ENCODE measurements at places on chromosomes 1 and 21. TPM values are rescaled to one million over a fixed set of nuclear protein-coding genes. Genes with fewer than 3 reads are reported as not detected.

DNA sequence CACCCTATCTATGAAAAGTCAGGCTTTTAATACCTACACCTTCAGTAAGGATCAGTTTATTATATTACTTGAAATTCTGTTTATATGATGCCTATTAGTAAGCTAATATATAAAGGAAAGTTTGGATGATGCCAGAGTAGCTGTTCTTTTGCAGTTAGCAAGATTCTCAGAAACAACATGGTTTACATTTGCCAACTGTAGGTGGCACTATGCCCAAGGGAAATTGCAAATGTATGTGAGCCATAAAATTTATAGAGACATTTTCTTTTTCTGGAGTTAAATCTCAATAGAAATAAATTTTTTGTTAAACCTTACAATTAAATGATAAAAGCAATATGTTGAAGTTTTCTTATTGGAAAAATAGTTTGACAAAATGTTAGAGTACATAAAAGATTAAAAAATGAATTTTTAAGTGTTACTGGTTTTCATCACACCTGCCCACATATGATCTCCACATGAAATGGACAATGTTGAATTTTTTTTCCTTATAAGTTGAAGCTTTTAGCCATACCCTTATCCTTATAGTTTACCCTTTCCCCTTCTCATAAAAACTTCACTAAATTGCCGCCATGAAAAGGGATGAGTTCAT lies 32.1 kb upstream of the EPHX4 start:
- DNase-seq = peak; percentile 48

- DNase-seq = no peak
Measured at GRCh38 chr1:2591581-2592261, 5.1 kb downstream of the PRXL2B start.

GRCh38 chr1:17277511-17278159 lies 28.7 kb downstream of the PADI3 start:
- no peak for DNase-seq

Gene GPR157
- 5.9 TPM for total RNA-seq

Data from activated T-cell treated with anti-CD3 and anti-CD28 coated beads, Interleukin-2, amount 50 U/mL, for 72 hours (primary cell).